ENCODE measurements at places on chromosomes 12 and 14.

DNA sequence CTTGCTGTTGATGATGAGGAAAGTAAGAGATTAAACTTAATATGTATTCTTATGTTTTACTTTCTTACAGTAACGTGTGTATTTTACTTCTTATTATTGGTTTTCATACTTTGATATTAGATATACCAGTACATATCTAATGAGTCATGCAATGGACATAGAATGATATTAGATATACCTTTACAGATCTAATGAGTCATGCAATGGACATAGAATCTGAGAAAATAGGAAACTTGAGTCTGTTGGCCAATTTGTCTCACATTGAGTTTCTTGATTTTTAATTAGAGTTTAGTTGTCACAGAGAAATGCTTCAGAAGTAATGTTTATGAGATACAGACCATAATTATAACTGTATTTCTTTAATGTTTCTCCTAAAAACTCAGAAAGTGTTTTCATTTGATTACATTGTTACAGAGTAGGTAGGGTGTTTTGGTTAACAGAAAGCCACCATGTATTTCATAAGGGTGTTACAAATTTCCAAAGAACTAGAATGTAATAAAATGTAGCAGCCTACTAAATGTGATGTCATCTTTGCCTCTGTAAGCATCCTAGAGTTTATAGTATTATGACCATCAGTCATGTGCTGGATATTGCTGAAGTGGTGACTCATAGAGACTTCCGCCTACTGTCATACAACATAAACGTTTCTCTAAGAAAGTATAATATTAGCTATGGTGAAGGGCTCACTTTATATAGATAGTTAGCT lies 3.0 kb downstream of the GAS2L3 start:
- no peak for DNase-seq

DNA sequence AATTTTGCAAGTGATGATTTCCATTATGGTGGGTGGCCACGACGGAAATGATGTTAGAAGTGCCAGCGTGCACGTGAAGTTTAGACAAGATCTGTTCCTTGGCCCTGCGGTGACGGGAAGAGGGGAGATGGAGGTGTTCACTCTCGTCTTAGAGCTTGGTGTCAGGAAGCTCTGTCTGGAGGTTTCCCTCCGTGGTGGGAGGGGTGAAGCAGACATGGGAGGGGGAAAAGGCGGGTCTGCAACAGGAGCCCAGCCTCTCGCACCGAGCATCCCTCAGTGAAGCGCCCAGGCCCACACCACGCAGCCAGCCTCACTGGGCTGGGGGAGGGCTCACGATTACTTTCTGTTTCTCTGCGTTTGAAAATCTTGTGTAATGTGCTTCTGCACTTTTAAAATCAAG lies 26.3 kb downstream of the EML1 start:
- no peak for DNase-seq

DNA sequence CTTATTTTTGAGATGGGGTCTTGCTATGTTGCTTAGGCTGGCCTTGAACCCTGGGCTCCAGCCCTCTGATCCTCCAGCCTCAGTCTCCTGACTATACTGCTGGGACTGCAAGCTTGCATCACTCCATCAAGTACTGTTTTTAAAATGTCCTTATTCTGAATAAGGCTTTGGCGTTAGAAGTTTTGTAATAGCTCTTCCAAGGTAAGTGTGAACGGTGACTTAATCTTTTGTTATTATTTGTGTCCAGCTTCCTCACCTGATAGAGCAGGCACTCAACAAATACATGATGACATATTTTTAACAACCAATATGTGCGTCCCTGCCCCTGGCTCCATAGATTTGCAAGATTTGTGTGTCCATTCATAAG lies 1.4 kb downstream of the C1RL start:
- DNase-seq = no peak

GRCh38 chr12:108750526-108750925 lies 19.2 kb upstream of the CORO1C start:
- DNase-seq = no peak

GRCh38 chr14:67059596-67059995 lies 129.6 kb upstream of the GARIN2 start:
- no peak for DNase-seq

GRCh38 chr12:48084066-48084465 lies 21.8 kb downstream of the SENP1 start:
- no peak for DNase-seq

DNA sequence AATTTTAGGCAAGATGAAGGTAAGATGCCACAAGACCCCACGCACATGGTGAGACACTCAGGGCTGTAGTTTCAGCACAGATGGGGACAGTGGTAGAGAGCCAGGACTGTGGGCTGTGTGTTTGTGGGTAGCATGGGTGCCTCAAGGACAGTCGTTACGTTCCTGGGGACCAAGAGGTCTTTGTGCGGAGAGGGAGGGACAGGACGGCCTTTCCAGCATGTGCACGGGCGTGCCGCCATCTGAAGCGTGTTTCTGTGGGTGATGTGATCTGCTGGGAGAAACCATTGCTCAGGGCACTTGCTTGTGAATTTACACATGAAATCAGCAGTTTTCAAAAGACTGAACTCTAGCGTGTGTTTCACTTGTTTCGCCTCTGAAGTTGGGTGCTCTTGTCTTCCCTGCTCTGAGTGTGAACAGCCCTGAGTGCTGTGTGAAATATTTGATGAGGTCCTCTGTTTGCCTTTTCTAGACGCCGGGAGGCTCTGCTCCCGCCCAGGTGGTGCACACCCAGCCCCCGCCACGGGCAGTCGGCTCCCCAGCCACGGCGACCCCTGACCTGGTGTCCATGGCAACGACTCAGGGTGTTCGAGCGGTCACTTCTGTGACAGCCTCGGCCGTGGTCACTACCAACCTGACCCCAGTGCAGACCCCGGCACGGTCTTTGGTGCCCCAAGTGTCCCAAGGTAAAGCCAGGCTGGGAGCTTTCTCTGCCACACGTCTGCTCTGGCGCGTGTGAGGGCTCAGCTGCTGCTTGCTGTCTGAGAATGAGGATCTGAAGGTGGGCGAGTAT lies 82.3 kb downstream of the DDX51 start:
- no peak for DNase-seq

DNA sequence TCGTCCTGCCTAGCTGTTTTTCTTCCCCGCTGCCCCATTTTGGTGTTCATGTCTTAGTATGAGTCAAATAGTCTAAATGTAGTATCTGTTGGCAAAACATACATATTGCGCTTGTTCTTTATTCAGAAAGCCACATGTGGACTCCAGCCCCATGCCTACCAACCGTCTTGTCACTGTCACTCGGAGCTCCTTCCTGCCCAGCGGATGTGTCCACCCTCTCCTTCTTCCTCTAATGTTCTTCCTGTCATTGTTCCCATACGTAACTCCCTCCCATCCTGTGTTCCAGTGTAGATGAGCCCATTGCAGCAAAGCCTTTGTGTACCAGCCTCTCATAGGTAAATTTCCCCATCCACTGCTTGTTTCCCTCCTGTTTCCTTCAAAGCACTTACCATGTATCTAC lies 120.5 kb downstream of the TMX1 start:
- no peak for DNase-seq

Data from activated T-cell treated with anti-CD3 and anti-CD28 coated beads for 1 hour (primary cell).